NCI-H1417 treated with DMSO at 0.1 percent for 48 hours (cell line): ENCODE measurements at places on chromosomes 7 and 10.

DNA sequence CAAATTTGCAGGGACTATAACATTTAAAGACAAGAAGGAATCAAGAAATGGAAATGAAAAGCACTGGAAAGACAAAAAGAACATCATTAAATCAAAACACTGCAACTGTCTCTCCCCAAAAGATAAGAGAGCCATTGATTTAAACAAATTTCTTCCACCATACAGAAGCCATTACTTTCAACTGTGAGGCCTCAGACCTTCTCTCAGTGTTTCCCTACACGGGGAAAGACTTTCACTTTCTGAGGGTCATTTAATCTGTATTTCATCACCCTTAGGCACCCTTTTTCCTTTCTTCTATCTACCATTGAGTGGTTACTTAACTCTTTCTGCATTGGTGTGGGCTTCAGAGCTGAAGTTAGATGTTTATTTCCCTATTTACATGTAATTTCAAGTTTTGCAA is 47.5 kb downstream of the CCDC172 start:
- no peak for DNase-seq

DNA sequence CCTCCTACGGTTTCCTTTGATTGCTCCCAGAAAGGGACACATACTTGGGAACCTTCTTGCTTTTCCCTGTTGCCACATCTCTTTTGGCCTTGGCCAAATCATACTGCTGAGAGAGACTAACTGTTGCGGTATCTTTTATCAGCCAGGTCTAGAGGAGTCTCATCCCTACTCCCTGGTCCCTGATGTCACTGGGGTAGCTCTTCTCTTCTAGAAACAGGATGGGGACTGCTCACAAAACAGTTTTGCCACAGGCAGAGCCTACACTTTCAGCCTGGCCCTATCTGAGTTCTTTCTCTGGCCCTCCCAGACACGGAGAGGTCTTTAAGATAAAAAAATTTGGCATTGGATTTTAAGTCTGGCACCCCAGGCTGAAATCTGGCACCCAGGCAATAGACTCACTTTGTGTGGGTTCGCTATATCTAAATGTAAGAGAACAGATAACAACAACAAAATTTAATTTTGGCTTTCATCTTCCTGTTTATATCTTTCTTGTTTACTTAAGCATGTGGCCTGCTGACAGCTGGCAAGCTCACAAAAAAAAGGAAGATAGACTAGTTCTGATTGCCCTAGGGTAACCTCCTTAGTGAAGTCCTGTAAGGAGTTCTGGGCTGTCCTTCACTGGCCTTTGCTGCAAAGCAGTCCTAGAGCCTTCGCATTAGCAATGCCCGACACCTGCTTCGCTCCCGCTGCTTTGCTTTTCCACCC is 228.3 kb upstream of the NPVF start:
- DNase-seq = no peak

- DNase-seq = no peak
These were observed 266.0 kb downstream of the RNLS start for GRCh38 chr10:88317099-88317498.

GRCh38 chr7:111223802-111224253 is 132.9 kb downstream of the LRRN3 start:
- no peak for DNase-seq

DNA sequence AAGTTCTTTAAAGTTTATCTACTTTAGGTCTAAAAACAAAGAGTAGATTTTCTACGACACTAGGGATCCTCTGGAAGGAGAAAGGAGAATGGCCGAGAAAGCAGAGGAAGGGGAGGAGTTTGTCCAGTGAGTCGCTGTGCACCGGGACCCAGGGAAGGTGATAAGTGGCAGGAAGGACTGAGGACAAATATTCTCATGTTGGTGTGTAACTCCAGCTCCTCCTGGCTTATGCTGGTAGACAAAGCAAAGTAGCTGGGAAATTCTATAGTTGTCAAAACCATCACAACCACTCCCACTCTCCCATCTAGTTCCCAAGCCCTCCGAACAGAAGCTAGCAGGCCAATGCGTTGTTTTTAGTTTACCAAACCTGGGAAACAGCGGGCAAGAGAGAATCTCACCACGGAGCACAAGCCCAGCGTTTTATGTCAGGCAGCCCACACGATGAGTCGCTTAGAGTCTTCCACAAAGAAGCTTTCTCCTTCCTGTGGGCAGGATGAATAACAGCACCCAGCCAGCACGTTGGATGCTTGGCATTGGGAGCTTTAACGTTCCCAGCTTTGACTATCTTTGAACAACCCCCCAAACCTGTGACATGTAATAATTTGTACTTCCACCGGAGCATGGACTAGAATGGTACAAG is 32.9 kb upstream of the JCAD start:
- no peak for DNase-seq

GRCh38 chr7:97005183-97006054 is at the start of gene DLX6:
Gene DLX6, plus strand, starts transcription at chr7:97005553. Its CDS starts 425 bp downstream, at chr7:97005978.
- peak; percentile 95 for DNase-seq

GRCh38 chr7:75953431-75953830 is 38.5 kb downstream of the POR start:
- no peak for DNase-seq

DNA sequence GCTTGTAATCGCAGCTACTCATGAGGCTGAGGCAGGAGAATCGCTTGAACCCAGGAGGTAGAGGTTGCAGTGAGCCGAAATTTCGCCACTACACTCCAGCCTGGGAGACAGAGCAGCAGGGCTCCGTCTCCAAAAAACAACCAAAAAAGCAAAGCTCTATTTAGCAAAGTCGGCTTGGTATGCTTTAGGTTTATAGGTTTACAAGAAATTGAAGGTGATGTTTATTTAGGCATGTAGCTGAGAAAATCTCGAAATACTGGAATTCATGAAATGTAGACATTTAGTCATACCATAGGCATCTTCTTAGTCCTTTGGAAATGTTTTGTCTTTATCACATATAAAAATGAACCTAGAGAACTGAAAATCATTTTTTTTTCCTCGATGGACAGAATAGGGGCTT is 453.8 kb upstream of the ANKRD30A start:
- no peak for DNase-seq

DNA sequence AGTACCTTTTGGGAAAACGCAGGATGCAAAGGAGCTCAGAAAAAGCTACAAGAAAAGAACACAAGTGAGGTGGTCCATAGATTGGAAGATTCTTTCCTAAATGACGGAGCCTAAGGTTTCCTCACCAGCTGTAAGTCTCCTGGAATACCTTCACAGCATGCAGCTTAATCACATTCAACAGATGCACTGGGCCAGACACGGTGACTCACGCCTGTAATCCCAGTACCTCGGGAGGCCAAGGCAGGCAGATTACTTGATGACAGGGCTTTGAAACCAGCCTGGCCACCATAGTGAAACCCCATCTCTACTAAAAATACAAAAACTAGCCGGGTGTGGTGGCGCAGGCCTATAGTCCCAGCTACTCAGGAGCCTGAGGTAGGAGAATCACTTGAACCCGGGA is 228.7 kb downstream of the FRMD4A start:
- no peak for DNase-seq

DNA sequence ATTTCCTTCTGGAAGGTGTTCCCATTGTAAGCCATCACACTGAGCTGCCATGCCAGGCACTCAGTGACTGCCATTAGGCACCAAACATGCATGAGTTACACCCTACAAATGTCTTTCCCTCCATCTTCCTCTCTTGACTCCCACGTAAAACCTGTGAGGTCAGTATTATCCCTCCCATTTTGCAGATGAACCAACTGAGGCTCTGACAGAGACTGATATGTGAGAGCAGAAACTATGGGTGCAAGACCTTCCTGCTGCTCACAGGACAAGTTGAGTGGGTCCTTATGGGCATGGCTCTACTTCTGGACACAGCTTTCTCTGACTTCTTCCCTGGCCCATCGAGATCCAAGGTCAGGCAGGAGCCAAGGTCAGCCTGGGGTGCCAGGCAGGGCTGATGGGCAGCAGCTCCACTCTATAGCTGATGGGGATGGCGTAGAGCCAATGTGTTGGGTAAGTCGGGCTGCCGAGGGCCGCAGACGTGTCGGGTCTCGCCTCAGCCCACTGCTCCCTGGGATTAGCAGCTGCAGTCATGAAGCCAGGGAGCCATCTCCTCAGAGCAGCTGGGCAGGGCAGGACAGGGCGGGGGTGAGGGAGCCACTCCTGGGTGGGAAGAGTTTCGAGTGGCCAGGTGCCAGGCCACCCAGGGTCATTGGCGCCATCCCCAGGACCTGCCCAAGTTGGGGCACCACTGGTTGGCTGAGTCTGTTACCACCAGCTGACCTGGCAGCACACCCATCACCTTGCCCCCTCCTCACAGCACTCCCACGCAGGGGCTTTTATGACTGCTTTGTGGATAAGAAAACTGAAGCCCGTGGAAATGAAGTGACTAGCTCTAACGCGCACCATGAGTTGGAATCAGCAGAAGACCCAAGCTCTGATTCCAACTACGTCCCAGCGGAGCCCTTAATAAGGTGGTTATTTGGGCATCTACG is 117.8 kb upstream of the ZMIZ1 start:
- DNase-seq = no peak

DNA sequence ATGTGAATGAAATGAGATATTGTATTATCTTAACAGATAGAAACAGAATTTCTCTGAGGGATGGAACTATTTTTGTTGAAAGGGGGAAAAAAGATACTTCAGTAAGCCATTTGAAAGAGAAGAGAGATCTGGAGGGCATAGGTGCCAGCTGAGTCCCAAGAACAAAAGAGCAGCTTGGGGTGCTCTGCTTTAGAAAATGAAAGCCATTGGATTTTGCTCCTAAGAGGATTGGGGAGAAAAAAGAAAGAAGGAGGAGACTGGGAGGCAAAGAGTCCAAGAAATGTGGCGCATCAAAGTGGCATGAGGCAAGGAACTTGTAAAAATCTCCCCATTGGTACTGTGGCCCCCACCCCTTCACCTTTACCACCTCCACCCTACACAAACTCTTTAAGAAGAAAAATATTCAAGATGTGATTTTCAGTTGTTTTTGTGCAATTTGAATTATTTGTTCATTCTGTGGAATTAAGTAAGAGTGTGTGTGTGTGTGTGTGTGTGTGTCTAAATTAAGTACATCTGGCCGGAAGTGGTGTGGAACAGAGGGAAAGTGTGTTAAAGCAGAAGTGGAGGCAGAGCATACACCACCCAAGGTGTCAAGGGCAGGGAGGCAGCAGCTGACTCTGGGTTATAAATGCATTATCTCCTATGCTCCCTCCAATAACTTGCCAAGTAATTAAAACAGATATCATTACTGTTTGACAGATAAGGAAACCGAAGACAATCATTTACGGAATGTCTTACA is 9.9 kb upstream of the GNAI1 start:
- DNase-seq = no peak

GRCh38 chr7:86929293-86930109 is 130.0 kb downstream of the ELAPOR2 start:
- DNase-seq = no peak

- DNase-seq = no peak
These were observed 2.0 kb upstream of the PITX3 start for GRCh38 chr10:102243309-102243708.

DNA sequence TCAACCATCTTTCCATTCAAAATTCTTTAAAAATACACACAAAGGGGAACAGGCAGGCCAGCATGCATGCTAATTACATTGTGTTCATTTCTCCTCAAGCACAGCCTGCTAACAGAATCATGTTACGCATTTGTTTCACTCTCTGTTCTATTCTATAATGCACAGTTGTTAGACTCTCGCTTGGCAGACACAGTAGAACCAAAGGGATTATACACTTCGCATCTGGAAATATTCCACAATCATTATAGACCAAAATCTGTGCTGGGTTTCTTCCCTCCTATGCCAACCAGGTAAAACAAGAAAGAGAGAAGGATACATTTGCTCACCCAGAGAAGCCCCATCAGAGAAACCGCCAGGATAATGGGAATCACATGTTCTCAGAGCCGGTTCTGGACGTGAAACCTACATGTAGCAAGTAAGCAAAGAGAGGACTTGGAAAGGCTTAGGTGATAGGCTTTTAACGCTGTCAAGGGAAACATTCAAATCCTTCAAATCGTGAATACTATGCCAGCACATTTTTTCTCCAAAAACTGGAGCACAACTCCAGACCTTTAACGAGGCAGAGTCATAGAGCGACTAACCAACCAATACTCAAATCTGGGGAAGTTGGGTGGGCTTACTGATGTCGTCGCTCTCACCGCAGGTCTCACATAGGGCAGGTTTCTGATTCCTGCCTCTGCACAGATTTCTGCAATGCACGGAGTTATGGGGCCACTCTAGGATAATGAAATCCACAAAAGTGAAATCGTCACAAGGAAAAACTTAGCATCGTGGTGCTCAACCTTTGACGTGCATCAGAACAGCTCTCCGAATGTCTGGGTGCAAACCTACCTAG is 380.5 kb upstream of the AUTS2 start:
- DNase-seq = no peak

GRCh38 chr7:24959735-24960485 is 20.1 kb downstream of the OSBPL3 start:
- DNase-seq = no peak

GRCh38 chr7:151400626-151401315 is 9.1 kb downstream of the WDR86 start:
- DNase-seq = no peak

DNA sequence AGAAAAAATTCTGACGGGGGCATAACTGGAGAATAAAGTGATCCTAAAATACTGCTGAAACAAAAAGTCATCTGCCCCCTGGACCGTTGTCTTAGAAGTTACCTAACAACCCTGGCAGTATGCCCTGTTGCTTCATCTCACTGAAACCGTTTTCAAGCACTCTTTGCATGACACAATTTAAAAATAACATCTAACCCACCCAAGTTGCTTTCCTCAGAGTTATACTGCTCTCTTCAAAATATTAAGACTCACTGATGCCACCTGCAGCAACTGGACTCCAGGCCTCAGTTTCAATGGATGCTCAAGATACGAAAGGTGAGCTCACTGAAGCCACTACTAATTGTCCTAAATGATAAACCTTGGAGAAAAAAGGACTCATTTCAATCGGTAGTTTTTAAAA is 57.4 kb downstream of the CDK6 start:
- DNase-seq = no peak

- DNase-seq = no peak
These were observed 40.3 kb upstream of the GNAT3 start for GRCh38 chr7:80552031-80552694.

- DNase-seq = no peak
These were observed 67.1 kb downstream of the GNAT3 start for GRCh38 chr7:80444811-80445210.

GRCh38 chr10:85222300-85222699 is 893.9 kb downstream of the CCSER2 start:
- DNase-seq = no peak

DNA sequence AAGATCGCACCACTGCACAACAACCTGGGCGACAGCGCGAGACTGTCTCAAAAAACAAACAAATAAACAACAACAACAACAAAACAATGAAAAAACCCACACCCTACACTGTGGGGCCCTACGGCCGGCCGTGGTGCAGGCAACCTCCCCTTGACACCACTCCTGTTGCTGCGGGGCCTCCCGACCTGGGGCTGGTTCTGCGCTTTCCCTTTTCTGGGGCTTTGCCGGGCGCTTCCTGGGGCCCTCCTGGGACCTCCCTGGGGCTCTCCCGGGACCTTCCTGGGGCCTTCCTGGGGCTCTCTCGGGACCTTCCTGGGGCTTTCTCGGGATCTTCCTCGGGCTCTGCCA is 46.6 kb downstream of the INSIG1 start:
- DNase-seq = no peak

GRCh38 chr10:103710490-103710889 is 144.9 kb downstream of the SH3PXD2A start:
- DNase-seq = no peak

- DNase-seq = no peak
These were observed 27.9 kb downstream of the BBS9 start for GRCh38 chr7:33157311-33157710.
